NCI-H1694 treated with DMSO at 0.1 percent for 48 hours (cell line): ENCODE measurements at places on chromosomes 6 and 20.

GRCh38 chr6:142304241-142304640 is 2.4 kb downstream of the ADGRG6 start:
- no peak for DNase-seq

GRCh38 chr20:46044896-46045295 is 15.9 kb downstream of the SLC12A5 start:
- DNase-seq, result no peak

- no peak for DNase-seq
Observed at GRCh38 chr6:149164199-149164750, 153.2 kb upstream of the TAB2 start.

GRCh38 chr20:57619051-57619831 is 985 bp downstream of the ZBP1 start:
- DNase-seq, result no peak

DNA sequence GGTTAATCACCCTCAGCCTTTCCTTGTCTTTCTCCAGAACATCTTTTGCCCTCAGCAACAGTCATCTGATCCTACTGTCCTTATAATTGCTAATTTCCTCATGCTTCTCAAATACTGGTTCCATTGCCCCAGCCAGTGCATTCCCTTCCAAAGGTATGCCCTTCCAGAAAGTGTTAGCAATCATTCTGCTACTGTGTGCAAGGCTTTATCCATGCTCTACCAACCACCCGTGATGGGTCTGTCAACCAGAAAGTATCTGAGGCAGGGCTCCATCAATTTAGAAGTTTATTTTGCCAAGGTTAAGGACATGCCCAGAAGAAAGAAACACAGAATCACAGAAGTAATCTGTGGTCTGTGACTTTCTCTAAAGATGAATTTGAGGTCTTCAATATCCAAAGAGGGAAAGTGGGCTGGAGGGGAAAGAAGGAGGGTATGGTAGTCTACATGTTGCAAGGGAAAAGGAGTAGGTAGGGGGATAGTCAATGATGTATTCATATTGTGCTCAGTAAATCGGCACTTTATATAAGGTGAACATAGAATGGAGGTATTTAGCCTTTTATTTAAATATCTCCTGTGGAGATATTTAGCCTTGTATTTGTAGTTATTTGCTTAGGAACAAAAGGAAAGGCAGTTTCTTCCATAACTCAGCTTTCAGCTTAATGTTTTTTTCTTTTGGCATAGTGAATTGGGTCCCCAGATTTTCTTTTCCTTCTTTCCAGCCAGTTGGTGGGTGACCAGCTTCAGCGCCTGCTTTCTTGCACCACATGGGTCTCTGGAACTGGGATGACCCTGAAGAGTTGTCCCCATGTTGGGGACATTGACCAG is 35.2 kb upstream of the PAQR8 start:
- no peak for DNase-seq

DNA sequence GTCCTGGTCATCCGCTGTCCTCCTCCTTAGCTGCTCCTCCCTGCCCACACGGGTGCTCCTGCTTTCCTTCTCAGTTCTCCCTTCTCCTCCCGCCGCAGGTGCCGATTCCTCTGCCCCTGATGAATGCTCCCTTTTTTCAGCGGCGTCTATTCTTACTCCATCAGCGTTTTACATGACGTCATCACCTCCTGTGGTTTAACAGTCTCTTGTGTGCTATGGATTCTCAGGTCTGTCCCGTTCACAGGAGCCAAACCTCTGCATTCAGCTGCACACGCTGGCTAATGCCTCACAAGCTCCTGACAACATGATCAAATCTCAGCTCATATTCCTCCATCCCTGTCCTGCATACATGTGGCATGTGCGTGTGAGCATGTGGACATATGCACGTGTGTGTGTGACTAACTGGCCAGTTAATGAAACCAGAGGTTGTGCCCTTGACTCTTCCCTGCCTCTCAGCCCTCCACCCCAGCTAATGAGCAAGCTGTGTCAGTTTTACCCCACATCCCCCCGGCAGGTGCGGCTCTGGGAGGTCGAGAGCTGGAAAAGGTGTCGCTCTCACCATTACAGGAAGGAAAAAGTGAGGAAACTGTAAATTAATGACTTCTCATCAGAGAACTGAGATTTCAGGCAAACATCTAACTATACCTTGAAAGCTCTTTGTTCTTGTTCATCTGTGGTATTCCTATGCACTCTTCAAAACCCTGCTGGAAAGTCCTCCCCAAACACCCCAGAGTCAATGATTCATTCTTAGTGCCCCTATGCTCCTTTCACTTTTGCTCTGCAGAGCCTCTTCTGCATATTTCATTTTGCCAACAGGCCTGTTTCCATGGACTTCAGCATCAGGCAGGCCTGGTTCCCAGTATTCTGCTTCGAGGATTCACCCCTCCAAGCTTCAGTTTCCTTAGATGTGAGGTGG is 163.1 kb downstream of the TTLL2 start:
- DNase-seq, result no peak

GRCh38 chr6:159979136-159979874 is 10.4 kb downstream of the IGF2R start:
- no peak for DNase-seq

GRCh38 chr20:57451795-57452661 is 60.8 kb downstream of the RBM38 start:
- no peak for DNase-seq

GRCh38 chr20:59185809-59186208 is 22.2 kb downstream of the ZNF831 start:
- no peak for DNase-seq

DNA sequence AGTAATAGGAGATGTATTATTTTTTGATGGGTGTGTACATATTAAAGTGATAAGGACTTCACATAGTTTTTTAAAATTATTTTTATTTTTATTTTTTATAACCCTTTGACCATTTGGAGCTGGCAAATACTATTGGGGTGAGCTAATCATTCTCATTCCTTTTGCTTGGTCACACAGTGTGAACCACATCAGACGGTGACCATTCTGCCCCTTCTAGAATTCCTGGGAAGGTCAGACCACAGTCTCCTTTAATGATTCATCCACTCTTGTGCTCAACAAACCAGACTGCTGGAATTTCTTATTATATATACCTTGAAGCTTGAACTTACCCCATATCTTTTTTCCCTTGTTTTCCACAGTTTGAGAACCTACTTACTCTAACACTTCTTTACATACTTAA is 23.9 kb upstream of the PRL start:
- no peak for DNase-seq

DNA sequence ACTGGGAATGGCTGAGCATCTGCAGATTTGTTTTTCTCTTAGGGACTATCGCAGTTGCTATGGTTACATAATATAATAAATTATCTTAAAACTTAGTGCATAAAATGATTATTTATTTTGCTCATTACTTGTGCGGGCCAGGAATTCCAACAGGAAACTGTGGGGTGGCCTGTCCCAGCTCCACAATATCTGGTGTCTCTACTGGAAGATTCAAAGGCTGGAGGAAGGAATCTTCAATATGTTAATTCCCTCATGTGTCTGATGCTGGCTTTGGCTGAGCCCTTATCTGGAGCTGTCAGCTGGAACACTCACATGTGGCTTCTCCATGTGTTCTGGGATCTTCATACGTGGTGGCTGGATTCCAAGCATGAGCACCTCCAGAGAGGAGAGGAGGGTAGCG is 23.9 kb upstream of the B3GAT2 start:
- peak; percentile 5 for DNase-seq

DNA sequence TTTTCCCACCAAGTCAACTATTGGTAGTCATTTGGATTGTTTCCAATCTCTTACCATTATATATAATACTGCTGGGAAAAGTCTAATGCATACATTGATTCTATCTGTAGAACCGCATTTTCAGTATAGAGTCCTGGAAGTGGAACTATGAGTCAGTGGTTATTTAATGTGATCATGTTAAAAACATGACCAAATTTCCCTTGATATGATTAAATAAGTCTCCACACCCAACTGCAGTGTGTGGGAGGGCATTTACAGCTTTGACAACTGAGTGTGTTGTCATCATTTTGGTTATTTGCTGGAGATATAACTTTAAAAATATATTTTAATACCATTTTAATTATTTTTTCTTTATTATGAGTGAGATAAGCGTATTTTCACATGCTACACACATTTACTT is 1027.6 kb downstream of the EYS start:
- DNase-seq, result no peak

DNA sequence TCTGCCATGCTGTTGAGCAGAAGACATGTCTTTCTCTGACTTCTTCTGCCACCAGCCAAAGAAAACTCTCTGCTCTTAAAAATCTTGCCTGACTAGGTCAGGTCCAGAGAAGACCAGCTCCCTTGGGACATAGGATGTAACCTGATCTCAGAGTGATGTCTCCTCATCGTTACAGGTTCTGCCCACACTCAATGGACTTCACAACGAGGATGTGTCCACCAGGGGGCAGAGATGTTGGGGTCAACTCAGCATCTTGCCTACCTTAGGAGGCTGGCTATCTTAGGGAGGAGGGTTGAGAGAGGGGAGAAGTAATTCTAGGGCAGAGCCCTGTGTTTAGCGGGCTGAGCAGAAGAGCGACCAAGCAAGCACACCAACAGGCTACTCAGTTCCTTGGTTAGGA is 207.6 kb upstream of the CDH4 start:
- DNase-seq, result no peak

- no peak for DNase-seq
Observed at GRCh38 chr6:31399589-31400466, 3.6 kb upstream of the MICA start.

GRCh38 chr6:159084493-159085091 is 39.8 kb upstream of the TAGAP start:
- no peak for DNase-seq

- DNase-seq, result no peak
Observed at GRCh38 chr20:43513372-43513930, 6.0 kb downstream of the L3MBTL1 start.

DNA sequence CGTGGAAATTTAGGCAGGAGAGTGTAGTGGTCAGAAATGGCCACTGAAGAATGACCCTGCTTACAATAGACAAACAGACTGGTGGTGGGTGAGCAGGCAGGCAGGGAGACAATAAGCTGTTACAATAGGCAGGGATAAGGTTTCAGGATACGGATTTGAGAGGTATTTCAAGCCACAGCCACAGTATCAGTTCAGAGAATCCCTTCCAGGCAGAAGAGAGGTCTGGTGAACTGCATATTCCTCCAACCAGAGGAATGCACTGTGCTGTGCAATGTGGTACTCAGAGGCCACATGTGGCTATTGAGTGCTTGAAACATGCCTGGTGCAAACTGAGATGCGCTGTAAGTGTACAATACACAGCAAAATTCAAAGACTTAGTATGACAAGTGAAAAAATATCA is 20.6 kb downstream of the RMND1 start:
- no peak for DNase-seq

DNA sequence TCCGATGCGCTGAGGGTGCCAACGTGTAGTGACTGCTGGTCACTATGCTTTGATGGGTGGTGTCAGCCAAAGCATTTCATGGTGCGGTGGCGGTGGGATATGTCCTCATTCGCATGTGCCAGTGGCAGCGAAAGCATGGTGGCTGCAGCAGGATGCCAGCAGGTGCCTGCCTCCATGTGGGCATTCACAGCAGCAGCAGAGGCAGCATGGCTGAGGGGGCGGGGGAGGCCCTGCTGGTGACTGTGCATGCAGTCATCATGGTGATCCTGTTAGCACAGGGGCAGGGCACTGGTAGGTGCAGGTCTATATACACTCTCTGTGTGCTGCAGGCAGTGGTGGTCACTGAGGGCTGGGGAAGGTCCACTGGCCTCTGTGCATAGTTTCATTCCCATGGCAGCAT is 22.0 kb downstream of the FIG4 start:
- DNase-seq, result no peak

- DNase-seq, result no peak
Observed at GRCh38 chr6:162666246-162666645, 61.3 kb downstream of the PRKN start.

DNA sequence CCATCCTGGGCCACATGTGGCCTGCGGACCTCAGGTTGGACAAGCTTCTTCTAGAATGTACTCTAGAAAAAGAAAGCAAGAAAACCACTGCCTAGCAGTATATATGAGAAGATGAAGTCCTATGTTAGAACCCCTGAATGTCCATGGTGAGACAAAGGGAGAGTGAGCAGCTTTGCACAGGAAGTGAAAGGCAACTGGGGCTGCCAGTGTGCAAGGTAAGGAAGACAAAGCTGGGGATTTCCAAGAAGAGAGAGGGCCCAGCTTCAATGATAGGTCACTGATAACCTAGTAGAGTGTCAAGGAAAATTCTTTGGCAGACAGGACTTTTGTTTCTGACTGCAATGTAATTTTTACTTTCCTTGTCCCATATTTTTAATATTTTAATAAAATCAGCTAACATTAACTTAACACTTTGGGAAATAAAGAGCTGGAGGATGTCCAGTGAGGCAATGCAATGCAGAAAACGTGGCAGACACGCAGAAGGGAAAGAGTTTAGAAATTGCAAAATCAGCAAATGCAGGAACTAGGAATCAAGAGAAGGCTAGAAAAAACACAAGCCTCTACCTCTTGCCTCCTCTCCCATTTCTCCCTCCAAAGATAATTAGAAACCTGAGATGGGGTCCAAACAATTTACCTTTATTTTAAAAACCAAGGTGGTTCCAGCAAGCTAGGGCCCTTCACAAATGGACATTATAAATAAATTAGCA is 47.4 kb downstream of the CYP39A1 start:
- no peak for DNase-seq

DNA sequence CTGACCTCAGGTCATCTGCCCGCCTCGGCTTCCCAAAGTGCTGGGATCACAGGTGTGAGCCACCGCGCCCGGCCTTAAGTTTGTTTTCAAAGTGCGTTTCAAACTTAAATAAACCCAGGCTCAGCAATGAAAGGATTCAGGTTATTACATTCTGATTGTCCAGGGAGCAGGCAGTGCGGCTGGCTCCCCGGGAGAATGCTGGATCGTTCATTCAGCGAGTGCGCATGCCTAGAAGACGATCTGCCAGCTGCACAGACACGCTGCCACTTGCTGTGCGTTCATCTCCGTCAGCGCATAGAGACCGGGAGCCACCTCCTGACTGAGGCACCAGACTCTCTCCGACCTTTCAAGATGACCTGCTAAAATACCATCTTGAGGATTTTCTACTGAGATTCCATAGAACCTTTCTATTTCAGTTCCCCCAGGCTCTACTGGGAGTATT is 163.9 kb upstream of the ZNF217 start:
- DNase-seq, result no peak

DNA sequence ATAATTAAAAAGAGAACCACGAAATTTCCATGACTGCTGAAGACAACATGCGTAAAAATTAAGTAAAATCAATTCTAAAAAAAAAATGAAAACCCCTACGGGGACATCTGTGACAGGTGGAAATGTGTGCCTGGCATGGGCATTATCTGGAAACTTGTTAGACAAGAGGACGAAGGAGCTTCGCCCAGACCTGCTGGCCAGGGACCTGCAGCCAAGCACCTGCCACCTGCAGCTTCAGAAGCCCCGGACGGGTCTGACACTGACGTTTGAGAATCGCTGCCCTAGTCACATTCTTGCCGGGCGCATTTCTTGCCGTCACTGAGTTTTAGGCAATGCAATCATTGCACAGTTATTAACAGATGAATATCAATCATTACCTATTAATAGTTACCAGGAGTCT is 140.3 kb downstream of the SMOC2 start:
- DNase-seq, result no peak
